Naive thymus-derived CD4-positive, alpha-beta T cell (primary cell): ENCODE measurements at places on chromosomes 5 and 9.

DNA sequence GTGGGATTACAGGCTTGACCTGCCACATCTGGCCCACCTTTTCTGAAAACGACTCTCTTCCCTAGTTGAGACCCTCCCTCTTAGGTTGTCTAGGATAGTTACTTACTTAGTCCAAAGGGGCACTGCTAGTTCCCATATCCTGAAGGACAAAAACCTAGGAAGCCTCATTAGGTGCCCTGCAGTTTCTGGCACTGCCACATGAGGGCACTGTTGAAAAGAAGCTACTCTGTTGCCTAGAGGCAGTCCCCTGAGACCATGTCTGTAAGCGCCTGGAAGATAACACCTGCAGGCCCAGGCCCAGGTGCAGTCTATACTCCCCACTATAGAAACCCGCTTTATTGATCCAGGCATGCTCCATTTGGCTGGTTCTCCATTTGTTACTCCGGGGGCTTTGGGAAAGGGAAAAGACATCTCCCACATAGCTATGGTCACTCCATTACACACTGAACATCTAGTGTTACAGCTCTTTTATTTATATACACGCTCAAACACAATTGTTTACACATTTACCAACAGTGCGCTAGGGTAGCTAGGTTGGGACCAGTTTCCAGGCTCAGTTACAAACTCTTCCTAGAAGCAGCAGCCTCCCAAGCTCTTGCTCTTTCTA is 73.4 kb upstream of the PPARGC1B start:
- DNase-seq = no peak

DNA sequence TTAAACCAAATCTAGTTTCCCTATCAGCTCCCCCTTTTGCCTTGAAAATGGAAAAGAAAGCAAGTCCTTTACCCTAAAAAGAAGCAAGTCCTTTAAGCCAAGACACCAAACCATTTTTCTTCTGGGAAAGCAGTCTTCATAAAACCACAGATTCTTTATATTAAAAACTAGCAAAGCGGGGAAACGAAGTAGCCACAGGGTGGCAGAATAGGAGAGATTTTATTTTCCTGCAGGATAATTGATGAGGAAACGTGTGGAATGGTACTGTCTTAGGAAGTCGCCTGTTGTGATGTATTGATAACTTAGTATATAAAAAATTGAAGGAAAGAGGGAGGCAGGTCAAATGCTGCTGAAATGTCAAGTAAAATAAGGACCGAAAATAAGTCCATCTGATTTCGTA is 41.1 kb downstream of the ZNF883 start:
- no peak for DNase-seq

- no peak for DNase-seq
These were observed 2.9 kb downstream of the WDR38 start for GRCh38 chr9:124855944-124856765.

DNA sequence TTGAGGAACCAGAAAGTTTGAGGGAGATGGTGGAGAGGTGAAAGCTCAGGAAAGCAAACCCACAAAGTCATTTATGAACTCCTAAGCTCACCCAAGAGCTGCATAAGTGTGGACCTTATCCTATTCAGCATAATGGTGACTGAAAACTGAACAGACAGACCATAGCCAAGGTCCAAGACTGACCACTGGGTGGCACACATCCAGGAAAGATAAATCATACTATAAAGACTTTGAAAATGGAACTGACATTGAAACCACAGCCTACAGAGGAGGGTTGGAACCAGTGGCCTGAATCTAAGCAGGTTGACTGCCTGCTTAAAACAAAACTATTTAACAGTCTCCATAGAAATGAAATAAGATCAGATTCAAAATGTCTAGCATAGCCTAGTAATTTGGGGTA is 121.0 kb upstream of the RGS7BP start:
- DNase-seq = no peak

GRCh38 chr5:99879791-99880511 is 655.2 kb upstream of the FAM174A start:
- no peak for DNase-seq

GRCh38 chr5:76257897-76258296 is 145.2 kb upstream of the IQGAP2 start:
- no peak for DNase-seq

DNA sequence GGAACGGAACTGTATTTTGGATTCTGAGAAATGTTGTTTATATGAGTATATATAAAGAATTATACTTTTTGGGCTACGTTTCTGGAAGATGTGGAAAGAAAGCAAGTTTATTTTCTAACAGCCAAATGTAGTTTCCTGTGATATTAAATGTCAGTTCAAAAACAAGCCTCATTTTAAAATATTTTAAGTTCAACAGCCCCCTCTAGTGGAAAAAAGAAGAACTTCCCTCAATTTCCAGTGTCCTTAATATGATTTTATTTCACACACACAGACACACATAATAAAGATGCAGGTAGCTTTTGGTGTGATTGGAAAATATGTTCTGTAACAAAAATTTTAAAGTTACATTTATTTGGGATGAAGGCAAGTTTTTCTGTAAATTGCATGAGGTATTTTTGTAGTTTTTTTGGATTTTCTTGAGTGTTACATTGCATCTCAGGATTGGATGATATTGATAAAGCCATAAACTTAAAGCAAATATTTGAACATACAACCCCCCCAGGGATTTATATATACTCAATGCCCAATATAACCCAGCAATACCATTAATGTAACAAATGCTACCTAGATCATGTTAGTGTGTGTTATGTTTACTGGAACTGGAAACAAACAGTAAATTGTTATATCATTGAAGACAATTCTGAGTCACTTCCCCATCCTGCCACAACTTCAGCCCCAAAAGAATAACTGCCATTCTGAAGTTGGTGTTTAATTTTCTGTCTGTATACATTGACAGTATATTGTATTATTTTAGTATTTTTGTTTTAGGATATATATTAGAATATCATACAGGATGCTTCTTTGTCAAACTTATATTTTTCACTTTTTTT is 54.0 kb downstream of the CCDC171 start:
- no peak for DNase-seq

GRCh38 chr5:133605323-133605722 is 7.0 kb downstream of the FSTL4 start:
- DNase-seq = no peak

DNA sequence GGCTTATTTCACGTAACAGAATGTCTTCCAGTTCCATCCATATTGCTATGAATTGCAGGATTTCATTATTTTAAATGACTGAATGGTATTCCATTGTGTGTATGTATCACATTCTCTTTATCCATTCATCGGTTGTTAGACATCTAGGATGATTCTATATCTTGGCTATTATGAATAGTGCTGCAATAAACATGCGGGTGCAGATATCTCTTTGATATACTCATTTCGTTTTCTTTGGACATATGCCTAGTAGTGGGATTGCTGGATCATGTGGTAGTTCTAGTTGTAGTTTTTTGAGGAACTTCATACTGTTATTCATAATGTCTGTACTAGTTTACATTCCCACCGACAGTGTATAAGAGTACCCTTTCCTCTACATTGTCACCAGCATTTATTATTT is 460.5 kb downstream of the MAN2A1 start:
- no peak for DNase-seq

- no peak for DNase-seq
These were observed 108.5 kb downstream of the EBF1 start for GRCh38 chr5:158990979-158991775.

DNA sequence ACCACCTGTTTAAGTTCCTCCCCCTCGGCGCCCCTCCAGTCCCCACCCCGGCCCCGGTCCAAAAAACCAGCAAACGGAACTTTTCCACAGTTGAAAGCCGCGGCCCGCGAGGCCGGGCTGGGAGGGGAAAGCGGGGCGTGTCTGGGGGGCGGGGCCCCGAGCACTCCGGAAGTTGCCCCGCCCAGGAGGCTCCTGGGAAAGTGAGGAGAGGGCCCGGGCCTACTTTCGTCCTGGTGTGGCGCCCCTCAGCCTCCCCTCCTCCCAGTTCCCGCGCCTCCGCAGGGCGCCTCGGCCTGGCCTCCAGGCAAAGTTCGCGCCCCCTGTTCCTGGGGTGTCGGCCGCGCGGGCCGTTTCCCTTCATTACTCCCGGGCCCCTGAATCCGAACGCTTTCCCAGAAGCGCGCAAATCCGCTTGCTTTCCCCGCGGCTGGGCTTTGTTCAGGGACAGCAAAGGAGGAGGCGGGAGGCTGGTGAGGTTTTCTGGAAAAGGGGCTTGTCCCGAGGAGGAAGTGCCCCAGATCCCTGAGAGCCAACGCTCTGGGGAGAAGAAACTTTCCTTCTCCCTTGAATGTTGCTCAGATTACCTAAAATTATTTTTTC is 4.5 kb upstream of the DMRT3 start:
- DNase-seq = no peak

DNA sequence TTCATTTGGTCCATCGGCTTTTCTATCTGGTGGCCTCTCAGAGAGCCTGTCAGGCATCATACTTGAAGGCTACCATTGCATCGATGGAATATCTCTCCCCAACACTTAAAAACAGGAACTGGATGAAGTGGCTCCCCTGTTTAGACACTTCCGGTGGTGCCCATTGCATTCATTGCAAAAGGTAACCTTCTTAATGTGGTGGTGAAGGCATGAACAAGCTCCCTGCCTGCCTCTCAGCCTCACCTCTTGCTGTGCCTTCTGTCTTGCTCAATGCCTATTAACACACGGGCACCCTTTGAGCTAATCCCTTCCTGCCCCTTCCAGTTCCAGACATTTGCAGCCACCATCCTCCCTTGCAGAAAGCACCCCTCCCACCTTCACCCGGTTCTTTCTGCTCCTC is 233.1 kb upstream of the MSX2 start:
- no peak for DNase-seq

GRCh38 chr5:5978501-5979376 is 399.6 kb downstream of the MED10 start:
- no peak for DNase-seq

- DNase-seq = no peak
These were observed 341.2 kb downstream of the TRIM32 start for GRCh38 chr9:117028103-117028858.
